ENCODE measurements at places on chromosomes 6 and 20.

DNA sequence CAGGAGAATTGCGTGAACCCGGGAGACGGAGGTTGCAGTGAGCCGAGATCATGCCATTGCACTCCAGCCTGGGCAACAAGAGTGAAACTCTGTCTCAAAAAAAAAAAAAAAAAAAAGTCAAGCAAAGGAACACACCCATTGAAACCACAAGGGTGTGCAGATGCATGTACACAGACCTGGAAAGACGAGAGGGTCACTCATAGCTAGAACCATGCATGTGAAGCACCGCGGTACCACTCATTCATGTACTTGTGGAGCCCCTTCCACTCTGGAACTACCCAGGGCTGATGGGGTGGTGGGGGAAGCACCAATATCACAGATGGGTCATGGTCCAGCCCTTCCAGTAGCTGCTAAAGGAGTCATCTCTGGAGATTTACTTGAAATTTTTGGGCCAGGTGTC lies 7.4 kb upstream of the TJAP1 start:
- no peak for DNase-seq

GRCh38 chr6:3299221-3299620 lies 40.5 kb downstream of the PSMG4 start:
- DNase-seq = no peak

DNA sequence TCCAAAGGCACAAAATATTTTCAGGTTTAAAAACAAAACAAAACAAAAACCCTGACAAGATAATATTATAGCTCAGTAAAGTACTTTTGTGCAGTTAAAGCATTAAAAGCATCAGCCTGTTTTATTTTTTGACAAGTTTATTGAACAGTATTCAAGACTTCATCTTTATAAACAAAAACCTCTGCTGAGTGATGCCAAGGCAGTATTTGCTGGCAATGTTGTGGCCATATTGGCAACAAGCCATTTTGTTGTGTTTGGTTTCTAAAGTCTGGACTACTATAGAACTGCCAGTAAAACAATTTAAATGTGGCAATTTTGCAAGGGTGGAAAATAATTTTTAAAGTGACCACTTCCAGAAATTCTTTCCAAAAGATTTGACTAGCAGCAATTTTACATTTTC lies 15.9 kb downstream of the CPNE1 start:
- DNase-seq = no peak

DNA sequence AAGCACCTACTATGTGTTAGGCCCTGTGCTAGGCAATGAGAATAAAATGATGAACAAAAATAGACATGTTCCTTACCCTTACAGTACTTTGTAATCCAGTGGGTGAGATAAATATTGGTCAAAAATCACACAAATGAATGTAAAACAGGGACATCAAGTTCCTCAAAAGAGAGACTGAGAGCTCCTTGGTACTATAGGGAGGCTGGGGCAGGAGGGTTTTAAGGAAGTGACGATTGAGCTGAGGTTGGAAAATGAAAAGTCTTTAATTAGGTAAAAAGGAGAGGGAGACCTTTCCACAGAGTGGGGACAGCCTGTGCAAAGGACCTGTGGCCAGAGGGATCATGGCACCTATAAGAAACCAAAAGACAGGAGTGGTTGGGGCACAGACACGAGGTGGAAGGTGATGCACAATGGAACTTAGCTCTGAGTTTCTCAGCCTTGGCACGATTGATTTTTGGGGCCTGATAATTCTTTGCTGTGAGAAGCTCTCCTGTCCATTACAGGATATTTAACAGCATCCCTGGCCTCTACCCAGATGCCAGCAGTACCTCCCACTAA lies 140.3 kb downstream of the CEP57L1 start:
- no peak for DNase-seq

DNA sequence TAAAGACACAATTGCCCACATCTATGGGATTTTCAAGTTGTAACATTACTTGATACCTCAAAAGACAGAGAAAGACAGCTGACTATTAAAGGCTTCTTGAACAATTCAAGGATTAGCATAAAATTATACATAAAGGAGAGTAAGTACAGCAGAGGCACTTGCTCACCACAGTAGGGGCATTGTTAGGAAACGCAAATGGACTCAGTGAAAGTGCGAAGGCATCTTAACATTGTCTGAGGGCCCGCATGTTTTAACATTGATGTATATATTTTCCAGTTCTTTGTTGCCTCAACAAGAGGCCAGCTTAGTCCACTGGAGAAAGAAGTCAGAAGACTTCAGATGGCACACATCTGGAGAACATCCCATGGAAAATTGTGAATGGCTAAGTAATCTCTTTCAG lies 115.4 kb downstream of the SIM1 start:
- no peak for DNase-seq

- DNase-seq = no peak
Observed at GRCh38 chr6:134358320-134358719, 40.4 kb upstream of the SGK1 start.
